Left colon (tissue), 2 donors: ENCODE measurements at places on chromosomes 11 and 22. TPM values are rescaled to one million over a fixed set of nuclear protein-coding genes. Genes with fewer than 3 reads are reported as not detected.

The C11orf21 gene
- 0.15 TPM for total RNA-seq

The PAK1 gene
- 110 TPM for total RNA-seq

The IFITM1 gene
- total RNA-seq: 85.6 TPM

The TPBGL gene
- 0.11 TPM for total RNA-seq

The CD6 gene
- total RNA-seq: 0.67 TPM

The CABP4 gene
- total RNA-seq: 1.1 TPM

The UBQLN3 gene
- not detected for total RNA-seq

The CSKMT gene
- total RNA-seq: 14.0 TPM

The OR2D2 gene
- total RNA-seq: 1.0 TPM

The YAP1 gene
- total RNA-seq: 49.1 TPM

The WBP2NL gene
- total RNA-seq: 1.3 TPM

The VSIG10L2 gene
- total RNA-seq: not detected

The PDE2A gene
- total RNA-seq: 10.4 TPM

The OR4C6 gene
- not detected for total RNA-seq

The MUC5AC gene
- total RNA-seq: 0.09 TPM

The SIK3 gene
- 39.0 TPM for total RNA-seq

The APOA5 gene
- not detected for total RNA-seq

The OTUB1 gene
- 79.7 TPM for total RNA-seq

The CDKN1C gene
- total RNA-seq: 10.6 TPM

The DDI1 gene
- not detected for total RNA-seq

The MICALL1 gene
- 32.6 TPM for total RNA-seq

The OR51B5 gene
- not detected for total RNA-seq

The OR5B21 gene
- total RNA-seq: not detected

The TBRG1 gene
- total RNA-seq: 35.5 TPM

The AIFM3 gene
- 126 TPM for total RNA-seq

The C11orf68 gene
- total RNA-seq: 18.6 TPM

The MMP7 gene
- not detected for total RNA-seq

The TSPAN32 gene
- total RNA-seq: 1.3 TPM

The RIMBP3C gene
- 0.28 TPM for total RNA-seq

The KCNJ5 gene
- 0.12 TPM for total RNA-seq

The TMPRSS5 gene
- 0.47 TPM for total RNA-seq

The SNX32 gene
- 3.8 TPM for total RNA-seq

The CRYBA4 gene
- not detected for total RNA-seq

The SMTNL1 gene
- not detected for total RNA-seq

The OR52A1 gene
- total RNA-seq: not detected

The PRR33 gene
- not detected for total RNA-seq

The CATSPER1 gene
- total RNA-seq: not detected

The OR4A16 gene
- total RNA-seq: not detected

The OVOL1 gene
- total RNA-seq: 35.9 TPM

The SHISAL1 gene
- 8.6 TPM for total RNA-seq
